ENCODE measurements at places on chromosomes 6 and 20. TPM values are rescaled to one million over a fixed set of nuclear protein-coding genes. Genes with fewer than 3 reads are reported as not detected.

Gene STMND1
- total RNA-seq: not detected

Gene SLC17A3
- not detected for total RNA-seq

Gene CDK19
- 16.6 TPM for total RNA-seq

Gene SMOC2
- not detected for total RNA-seq

Gene SEL1L2
- total RNA-seq: not detected

Gene GPR63
- total RNA-seq: 0.64 TPM

Gene NDUFAF5
- 9.9 TPM for total RNA-seq

Gene BANF2
- not detected for total RNA-seq

Gene CRISP3
- total RNA-seq: not detected

Gene PLAGL1
- 7.2 TPM for total RNA-seq

Gene SAMD3
- total RNA-seq: not detected

Gene KAT14
- total RNA-seq: 12.3 TPM

Gene C6orf141
- 3.2 TPM for total RNA-seq

Measured in epithelial cell of alveolus of lung (primary cell).